MM.1S (cell line): ENCODE measurements at places on chromosomes 3 and 15.

- no peak for DNase-seq
Measured at GRCh38 chr15:76533995-76534394, 197.4 kb downstream of the ISL2 start.

GRCh38 chr3:193295985-193296384, 55.0 kb downstream of the PLAAT1 start:
- DNase-seq = no peak

GRCh38 chr15:51379390-51379789, 37.9 kb downstream of the GLDN start:
- no peak for DNase-seq

DNA sequence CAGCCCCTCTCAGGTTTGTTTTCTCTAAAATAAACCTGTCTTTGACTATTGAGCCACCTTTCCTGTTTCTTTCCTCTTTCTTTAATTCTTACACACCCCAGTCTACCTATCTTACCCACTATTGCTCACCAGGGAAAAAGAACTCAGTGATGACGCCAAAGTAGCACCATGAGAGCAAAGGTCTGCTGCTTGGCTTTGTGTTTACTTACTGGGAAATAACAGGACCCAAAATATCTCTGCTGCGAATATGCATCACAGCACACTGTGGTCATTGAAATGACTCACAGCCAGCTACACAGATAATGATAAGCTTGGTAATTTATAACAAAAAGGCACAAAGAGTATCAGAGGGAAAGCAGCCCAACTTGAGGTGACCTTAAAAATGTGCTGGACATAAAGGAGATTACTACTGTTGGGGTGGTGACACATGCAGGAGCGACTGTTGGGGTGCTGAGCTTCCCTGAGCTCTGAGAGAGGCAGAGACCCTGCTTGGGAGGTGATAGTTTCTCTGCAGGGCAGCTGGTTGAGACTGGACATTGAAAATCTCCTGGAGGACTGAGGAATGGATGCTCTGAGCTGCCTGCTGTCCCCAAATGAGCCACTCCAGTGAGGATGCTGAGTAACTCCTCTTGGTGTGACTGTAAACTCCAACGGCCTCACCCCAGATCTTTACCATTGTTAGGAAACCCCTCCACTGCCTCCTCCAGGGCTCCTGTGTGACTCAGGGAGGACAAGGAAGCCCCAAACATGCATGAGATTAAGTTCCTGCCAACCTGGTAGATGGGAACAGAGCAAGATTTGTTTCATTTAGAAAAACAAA, 14.5 kb downstream of the EFCAB12 start:
- no peak for DNase-seq
